ENCODE measurements at places on chromosomes 7 and 10.

DNA sequence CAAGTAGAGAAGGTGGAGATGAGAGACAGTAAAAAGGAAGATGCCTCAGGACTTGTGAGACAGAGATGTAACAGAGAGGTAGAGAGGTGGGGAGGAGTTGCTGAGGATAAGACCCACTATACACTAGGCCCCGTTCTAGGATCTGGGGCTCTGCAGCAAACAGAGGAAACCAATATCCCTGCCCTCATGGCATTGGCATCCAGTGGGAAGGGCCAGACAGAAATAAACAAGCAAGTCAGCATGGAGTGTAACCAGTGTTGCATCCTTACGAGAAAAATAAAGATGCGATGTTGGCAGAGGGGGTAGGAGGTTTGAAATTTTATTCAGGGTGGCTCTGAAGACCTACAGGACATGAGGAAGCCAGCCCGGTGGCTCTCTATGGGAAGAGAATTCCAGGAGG lies 22.0 kb upstream of the EEPD1 start:
- no peak for DNase-seq

GRCh38 chr10:70659306-70659705 lies 13.0 kb upstream of the ADAMTS14 start:
- DNase-seq, result no peak

DNA sequence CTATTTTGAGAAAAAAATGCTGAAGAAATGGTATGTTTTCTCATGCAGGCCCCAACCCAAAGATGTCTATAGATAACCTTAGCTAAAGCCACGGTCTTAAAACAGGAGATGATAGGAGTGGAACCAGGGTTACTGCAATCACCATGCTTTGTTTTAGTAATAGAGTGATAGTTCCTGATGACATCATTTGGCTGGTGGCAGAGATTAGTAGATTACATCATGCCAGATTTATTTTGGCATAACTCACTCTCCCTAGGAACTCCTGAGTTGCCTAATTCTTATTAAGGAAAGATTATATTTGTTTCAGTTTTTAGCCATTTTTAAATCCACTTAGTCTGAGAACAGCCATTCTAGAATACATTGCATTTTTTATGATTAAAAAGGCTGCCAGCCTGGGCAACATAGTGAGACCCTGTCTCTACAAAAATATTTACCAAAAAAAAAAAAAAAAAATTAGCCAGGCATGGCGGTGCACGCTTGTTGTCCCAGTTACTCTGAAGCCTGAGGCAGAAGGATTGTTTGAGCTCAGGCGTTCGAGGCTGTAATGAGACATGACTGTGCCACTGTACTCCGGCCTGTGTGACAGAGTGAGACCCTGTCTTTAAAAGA lies 17.8 kb downstream of the ENO4 start:
- DNase-seq, result no peak

DNA sequence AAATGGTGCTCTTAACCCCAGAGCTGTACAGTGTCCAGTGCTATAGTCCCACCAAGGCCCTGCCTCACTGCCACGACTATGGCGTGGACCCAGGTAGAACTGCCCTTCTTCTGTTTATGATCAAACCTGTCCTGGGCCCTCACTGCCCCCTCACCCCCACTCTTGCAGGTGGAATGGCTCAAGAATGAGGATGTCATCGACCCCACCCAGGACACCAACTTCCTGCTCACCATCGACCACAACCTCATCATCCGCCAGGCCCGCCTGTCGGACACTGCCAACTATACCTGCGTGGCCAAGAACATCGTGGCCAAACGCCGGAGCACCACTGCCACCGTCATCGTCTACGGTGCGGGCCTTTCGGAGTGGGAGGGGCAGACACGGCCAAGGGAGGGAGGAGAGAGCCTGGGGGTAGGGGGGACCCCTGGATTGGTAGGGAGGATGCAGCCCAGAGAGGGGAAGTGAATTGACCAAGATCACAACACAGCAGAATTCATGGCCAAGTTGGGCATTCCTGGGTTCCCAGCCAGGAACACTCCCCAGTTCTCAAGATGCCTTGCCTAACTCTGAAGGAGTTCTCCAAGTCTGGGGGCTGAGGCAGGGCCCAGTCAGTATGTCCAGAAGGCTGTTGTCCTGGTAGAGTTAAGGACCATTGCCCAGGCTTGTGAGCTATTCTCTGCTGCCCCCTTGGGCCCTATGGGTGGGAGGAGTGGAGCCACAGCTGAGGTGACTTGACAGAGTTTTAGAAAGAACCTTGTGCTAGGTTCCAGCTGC lies 32.4 kb upstream of the SLC29A3 start:
- no peak for DNase-seq

DNA sequence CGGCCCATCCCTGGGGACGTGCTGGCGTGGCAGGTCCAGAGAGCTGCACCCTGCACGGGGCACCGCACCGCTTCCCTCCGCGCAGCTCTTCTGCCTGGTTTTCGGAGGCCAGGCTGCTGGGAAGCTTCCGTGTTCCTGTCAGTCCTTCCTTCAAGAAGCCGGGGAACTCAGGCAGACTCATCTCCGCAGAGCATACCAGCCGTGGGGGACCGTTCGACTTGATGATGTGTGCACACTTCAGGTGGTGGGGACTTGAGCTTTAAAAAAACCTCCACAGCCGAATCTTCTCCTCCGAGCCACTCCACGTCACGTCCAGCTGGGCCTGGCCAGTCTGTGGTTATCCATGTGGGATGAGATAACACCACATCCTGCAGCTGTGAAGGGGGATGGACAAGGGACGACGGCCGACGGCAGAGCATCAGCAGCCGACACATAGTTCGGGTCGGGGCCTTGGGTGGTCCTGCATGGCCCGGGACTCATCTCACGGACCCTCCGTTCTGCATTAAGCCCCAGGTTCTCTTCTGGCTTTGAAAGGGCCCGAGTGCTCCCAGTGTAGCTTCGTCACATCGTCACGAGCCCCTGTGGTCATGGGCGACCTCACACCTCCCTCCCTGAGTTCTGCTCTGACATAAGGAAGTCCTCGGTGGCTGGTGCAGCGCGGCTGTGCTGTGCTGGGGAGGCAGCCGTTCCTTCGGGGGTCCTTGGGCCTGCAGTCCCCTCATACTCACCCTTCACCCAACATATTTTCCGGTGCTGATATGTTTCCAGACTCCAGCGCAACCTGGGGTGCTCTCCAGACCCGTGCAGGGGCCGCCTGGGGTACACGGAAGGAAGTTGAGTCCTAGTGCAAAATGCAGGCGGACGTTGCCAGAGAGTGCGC lies 4.5 kb upstream of the BHLHA15 start:
- no peak for DNase-seq

DNA sequence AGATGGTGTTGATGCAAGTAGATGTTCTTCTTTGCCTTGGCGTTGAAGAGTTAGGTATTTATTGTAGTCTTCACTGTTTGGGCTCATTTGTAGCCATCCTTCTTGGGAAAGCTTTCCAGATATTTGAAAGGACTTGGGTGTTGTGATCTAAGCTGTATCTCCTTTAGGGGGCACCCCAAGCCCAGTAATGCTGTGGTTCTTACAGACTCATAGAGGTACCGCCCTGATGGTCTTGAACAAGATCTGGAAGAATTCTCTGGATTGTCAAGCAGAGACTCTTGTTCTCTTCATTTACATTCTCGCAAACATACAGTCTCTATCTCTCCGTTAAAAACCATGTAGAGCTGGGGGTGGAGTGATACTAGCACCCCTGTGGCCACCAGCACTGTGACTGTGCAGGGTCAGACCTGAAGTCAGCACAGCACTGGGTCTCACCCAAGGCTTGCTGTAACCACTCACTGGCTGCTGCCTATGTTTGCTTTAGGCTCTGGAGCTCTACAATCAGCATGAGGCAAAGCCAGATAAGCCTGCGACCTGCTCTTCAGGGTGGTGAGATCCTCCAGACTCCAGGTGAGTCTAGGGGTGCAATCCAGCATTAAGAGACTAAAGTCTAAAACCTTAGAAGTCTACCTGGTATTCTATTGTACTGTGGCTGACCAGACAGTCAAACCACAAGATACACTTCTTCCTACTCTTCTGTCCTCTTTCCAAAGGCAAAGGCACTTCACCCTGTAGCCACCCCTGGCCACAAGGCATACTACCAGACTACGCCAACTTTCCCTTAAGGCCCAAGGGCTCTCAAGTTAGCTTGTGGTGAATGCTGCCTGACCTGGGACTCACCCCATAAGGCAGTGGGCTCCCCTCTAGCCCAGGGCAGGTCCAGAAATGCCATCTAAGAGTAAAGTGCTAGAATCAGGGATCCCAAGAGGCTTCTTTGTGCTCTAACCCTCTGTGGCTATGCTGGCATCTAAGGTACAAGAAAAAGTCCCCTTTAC lies 209.7 kb upstream of the TMEM196 start:
- DNase-seq, result no peak

DNA sequence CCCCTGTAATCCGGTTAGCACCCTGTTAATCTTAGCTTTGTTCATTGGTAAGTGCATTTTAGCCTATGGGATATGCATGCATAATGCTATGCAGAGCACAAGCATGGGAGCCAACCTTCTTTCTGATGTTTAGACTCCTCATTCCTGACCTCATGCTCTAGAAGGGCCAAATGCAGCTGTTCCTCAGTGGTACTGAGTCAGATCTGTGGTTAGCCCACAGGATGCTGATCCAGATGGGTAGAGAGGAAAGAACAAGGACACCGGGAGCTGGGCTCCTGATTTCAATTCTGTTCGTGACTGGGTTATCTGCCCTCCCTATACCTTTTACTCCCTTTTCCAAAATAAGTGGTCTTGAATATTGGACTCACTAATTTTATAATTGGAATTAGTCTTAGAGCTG lies 31.7 kb upstream of the C10orf90 start:
- no peak for DNase-seq

DNA sequence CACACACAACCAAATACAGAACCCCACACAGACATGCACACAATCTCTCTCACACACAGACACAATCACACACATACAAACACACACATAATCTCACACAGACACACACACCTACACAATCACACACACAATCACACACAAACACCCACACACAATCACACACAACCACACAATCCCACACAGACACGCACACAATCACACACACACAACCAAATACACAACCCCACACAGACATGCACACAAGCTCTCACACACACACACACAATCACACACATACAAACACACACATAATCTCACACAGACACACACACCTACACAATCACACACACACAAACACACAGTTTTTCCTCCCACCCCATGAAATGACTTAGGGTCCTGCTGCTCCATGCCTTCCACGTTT lies 160.4 kb upstream of the PFKP start:
- DNase-seq, result no peak

DNA sequence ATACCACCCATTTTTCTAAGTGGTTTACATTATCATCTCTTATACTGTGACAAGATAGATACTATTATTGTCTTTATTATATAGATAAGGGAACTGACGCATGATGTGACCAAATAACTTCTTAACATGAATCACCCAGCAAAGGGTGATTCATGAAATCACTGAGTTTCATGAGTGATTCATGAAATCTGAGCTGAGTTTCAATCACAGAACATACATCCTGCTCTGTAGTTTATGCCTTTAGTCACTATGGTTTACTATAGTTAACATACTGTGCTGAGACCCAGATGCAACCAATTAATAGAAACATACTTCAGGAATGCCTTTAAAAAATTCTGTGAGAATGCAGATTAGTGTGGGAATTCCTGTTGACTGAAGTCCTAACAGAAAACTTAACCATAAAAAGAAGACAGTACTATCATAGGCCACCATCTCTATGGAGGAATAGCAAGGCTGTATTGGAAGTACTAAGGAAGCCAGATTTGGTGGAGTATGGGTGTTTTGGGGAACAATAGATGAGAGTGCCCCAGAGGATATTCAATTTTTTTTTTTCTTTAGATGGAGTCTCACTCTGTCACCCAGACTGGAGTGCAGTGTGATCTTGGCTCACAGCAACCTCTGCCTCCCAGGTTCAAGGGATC lies 43.1 kb upstream of the SEMA3A start:
- no peak for DNase-seq

Measured in stimulated activated CD4-positive, alpha-beta T cell treated with anti-CD3 and anti-CD28 coated beads, Interleukin-4, amount 100 ng/mL, for 48 hours (primary cell).